B cell (primary cell): ENCODE measurements at places on chromosomes 16 and 17. TPM values are rescaled to one million over a fixed set of nuclear protein-coding genes. Genes with fewer than 3 reads are reported as not detected.
A peak's percentile ranks its signal among the peaks of the same experiment; 100 is the strongest.

DNA sequence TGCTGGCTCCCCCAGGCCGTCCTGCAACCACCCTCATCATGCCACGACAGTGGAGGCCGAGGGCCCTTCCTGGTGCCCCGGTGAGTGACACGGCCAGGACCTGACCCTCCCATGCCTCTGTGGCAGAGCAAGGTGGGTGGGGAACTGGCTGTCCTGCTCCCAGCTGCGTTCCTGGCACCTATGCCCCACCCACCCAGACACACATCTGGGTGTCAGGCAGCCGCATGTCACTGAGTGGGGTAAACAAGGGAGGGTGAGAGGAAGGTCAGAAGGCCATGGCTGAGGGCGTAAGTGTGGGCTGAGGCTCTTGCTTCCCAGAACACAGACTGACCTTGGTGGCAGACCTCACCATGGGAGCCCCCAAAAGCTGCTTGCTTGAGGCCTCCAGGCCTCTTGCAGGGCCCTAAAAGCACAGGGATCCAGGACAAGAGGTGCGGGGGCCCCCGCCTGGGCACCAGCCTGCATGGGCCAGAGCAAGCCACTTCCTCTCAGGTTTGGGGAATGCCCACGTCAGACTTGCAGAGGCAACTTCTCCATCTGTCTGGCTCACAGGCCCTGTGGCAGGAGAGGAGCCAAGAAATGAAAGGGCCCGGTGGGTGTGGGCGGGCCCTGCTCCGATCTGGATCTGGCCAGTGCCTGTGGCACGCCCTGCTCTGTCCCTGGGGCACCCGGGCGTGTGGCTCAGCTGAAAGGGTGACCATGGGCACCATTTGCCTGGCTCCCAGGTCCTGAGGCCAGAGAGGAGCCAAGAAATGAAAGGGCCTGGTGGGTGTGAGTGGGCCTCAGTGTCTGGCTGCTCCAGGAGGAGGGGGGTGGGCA is 3.9 kb upstream of the CCDC57 start:
- peak; percentile 89 for DNase-seq

The OTOA gene
- 0.07 and 0.39 TPM in 2 replicates for total RNA-seq

GRCh38 chr17:60601447-60602384 is 1.7 kb downstream of the PPM1D start:
- peak; percentile 50 for DNase-seq

GRCh38 chr16:57775661-57776469 is 26.4 kb downstream of the KIFC3 start:
- no peak for DNase-seq

DNA sequence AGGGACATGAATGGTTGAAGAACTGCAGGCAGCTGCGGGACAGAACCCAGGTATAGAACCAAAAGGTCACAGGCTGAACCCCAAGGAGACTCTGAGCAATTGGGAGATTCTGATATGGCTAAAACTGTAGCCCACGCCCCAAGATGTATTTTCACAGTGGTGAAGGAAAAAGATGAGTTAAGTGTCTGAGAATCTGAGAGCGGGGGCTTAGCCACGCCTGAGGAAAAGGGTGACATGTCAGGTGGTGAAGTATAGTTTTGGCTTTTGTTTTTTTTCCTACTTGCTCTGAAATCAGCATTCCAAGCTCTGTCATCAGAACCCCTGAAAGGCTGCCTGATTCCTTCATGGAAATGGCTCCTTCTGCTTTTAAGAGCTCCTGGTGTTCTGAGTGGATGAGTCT is 73.3 kb downstream of the AKAP1 start:
- DNase-seq = no peak

The ZNF385C gene
- total RNA-seq = 0.78 and 1.1 TPM in 2 replicates

DNA sequence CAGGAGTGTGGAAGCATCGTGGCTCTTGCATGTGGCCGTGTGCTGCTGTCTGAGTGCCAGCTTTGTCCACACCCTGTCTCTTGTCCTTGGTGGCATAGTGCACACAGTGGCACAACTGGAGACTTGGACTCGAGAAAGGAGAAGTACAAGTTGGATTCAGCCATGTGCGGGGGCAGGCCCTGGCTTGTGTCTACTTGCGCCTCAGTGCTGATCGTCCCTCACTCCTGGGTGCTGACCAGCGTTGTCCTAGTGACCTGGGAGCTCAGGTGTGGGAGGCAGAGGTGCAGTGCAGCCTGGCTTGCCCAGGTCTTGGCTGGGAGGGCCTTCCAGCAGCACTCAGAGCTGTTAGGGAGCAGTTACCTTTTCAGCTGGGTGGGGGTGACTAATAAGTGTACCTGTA is 20.6 kb downstream of the MPRIP start:
- DNase-seq = peak; percentile 26

GRCh38 chr17:35103271-35103670 is 16.4 kb downstream of the RAD51D start:
- no peak for DNase-seq

The CBFA2T3 gene
- total RNA-seq = 58.3 and 58.5 TPM in 2 replicates
